ENCODE measurements at places on chromosomes 7 and 10. TPM values are rescaled to one million over a fixed set of nuclear protein-coding genes. Genes with fewer than 3 reads are reported as not detected.

- DNase-seq, result no peak
These were observed 13.3 kb downstream of the ZRANB1 start for GRCh38 chr10:124955243-124955642.

DNA sequence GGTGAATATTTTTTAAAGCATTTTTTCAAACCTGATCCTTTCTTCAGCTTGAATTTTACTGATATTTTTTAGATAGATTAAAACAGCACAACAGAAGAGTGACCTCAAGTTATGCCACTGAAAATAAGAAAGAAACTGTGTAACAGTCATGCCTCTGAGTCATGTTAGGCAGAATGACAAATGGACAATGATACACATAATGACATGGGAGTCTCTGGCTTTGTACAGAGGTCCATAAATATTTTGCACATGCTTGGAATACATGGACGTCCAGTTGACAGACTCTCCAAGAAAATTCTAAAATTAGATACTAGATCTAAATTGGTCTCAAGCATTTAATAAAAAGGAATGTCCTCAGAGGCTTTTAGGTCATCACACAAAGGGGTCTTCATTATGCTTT lies 21.9 kb upstream of the SEMA3A start:
- no peak for DNase-seq

DNA sequence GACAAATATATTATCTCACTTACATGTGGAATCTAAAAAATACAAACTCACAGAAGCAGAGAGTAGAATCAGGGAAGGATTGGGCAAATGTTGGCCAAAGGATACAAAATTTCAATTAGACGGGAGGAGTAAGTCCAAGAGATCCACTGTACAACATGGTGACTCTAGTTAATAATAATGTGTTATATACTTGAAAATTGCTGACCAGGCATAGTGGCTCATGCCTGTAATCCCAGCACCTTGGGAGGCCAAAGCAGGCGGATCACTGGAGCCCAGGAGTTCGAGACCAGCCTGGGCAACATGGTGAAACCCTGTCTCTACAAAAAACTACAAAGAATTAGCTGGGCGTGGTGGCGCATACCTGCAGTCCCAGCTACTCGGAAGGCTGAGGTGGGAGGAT lies 16.4 kb downstream of the MTERF1 start:
- DNase-seq, result no peak

Gene ANTXRL
- not detected for total RNA-seq

Gene GIMAP1
- total RNA-seq, result 1.1 TPM

GRCh38 chr7:116621649-116622048 lies 50.3 kb upstream of the MET start:
- DNase-seq, result no peak

GRCh38 chr10:59434463-59435321 lies 72.3 kb upstream of the FAM13C start:
- DNase-seq, result no peak

Gene TRIM4
- 23.8 TPM for total RNA-seq

Gene CYP3A5
- 112 TPM for total RNA-seq

DNA sequence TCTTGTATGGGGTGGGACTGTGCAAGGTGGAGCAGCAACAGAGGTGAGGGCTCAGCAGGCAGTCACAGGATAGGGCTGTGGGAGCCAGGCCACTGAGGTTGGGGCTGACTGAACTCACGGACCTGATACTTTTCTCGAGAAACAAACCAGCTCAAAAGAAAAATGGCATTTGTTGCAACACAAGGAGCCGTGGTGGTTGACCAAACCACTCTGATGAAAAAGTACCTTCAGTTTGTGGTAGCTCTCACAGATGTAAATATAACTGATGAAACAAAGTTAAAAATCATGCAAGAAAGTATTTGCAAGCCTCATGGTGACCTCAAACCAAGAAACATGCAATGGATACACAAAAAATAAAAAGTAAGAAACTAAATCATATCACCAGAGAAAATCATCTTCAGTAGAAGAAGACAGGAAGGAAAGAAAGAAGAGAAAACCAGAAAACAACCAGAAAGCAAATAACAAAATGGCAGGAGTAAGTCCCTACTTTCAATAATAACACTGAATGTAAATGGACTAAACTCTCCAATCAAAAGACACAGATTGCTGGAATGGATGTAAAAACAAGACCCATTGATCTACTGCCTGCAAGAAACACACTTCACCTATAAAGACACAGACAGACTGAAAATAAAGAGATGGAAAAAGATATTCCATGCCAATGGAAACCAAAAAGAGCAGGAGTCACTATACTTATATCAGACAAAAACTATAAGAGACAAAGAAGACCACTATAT lies 48.9 kb upstream of the DUSP5 start:
- no peak for DNase-seq

Gene OR2A1
- total RNA-seq, result not detected

DNA sequence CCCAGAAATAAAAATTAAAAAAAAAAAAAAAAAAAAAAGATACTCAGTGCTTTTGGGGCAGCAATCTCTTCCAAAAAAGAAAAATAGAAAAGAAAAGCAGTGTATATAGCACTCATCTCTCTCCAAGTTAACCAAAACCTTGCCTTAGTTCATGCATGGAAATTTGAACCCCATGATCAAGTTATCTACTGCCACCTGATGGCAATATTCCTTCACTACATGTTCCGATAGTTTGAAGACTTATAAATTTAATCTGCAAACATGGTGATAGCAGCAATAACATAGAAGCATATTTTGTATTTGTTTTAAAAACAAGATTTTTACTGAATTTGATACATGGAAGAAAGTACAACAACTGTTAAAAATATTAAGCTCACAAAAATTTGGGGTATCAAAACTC lies 48.6 kb upstream of the SLIT1 start:
- DNase-seq, result no peak

Measured in left colon (tissue), 2 donors.